ENCODE measurements at places on chromosomes 7 and 10. TPM values are rescaled to one million over a fixed set of nuclear protein-coding genes. Genes with fewer than 3 reads are reported as not detected.
A peak's percentile ranks its signal among the peaks of the same experiment; 100 is the strongest.

DNA sequence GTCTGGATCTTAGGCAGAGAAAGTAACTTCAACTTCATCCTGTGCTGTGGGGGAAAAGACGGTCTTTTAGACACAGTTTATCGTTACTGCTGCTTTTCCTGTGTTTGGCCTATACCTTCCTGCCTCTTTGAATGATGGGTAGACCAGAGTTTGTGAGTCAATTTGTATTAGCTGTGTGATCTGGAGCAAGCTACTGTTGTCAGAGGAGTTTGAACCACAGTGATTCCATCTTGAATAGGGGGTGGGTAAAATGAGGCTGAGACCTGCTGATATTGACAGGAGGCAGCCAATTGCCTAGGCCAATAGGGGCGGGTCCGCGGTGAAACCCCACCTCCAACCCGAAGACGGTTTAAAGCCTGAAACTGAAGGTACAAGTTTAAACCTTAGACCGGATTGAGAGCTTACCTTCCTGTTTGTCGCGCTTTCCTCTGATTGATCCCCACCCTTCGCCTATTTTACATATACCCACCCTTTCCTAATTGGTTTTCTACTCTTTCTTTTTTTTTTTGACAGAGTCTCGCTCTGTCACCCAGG is 35.8 kb upstream of the EIF4H start:
- no peak overlapping the region for H3K27ac ChIP-seq
- DNase-seq, result no peak
- no peaks in the 10 kb centered on the region for H3K36me3 ChIP-seq

GRCh38 chr7:145959981-145960380 is 156.6 kb upstream of the CNTNAP2 start:
- H3K27me3 ChIP-seq, result no peaks in the 10 kb centered on the region
- H3K36me3 ChIP-seq, result no peaks in the 10 kb centered on the region
- H3K27ac ChIP-seq, result no peak overlapping the region
- H3K4me1 ChIP-seq, result no peaks in the 10 kb centered on the region
- no peak overlapping the region for H3K4me3 ChIP-seq
- no peak for DNase-seq

ADAM12 gene
- 13.3 TPM for total RNA-seq

- no peaks in the 10 kb centered on the region for H3K36me3 ChIP-seq
- no peak overlapping the region for H3K27ac ChIP-seq
- no peaks in the 10 kb centered on the region for H3K27me3 ChIP-seq
- no peak for DNase-seq
- H3K4me1 ChIP-seq, result peaks cover 43% of the 10 kb centered on the region
- no peak overlapping the region for H3K4me3 ChIP-seq
Observed at GRCh38 chr7:47670729-47671128, 88.8 kb upstream of the TNS3 start.

- peaks cover 4% of the 10 kb centered on the region for H3K4me1 ChIP-seq
- H3K27ac ChIP-seq, result no peak overlapping the region
- peaks cover 9% of the 10 kb centered on the region for H3K27me3 ChIP-seq
- H3K4me3 ChIP-seq, result no peak overlapping the region
Observed at GRCh38 chr10:131739206-131739605, 161.6 kb upstream of the PPP2R2D start.

- DNase-seq, result no peak
- peaks cover 12% of the 10 kb centered on the region for H3K36me3 ChIP-seq
- peaks cover 20% of the 10 kb centered on the region for H3K4me1 ChIP-seq
Observed at GRCh38 chr10:101485681-101486554, 102.1 kb downstream of the POLL start.

GRCh38 chr7:26538689-26539088 is 247.0 kb downstream of the SNX10 start:
- no peak overlapping the region for H3K4me3 ChIP-seq
- no peak overlapping the region for H3K27ac ChIP-seq
- no peaks in the 10 kb centered on the region for H3K36me3 ChIP-seq

DNA sequence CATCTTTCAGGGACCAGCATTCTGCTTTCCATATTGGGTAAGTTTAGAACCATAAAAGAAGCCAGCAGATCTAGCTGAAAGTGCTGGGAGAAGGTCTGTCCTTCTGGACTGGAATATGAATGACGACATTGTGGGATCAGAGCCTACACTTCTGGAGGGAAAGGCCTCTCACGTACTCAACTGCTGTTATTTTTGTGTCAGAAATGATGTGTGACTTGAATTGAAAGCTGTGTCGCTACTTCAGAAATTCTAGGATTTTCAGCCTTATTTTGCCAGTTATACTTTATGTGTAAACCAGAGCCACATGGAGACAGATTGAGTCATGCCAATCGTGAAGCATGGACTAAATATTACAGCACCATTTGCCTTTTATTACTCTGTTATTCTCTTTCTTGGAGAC is 231.0 kb downstream of the KIAA1217 start:
- H3K4me3 ChIP-seq, result no peak overlapping the region
- peaks cover 60% of the 10 kb centered on the region for H3K36me3 ChIP-seq
- H3K4me1 ChIP-seq, result peaks cover 31% of the 10 kb centered on the region
- H3K27ac ChIP-seq, result no peak overlapping the region
- H3K27me3 ChIP-seq, result no peaks in the 10 kb centered on the region

- H3K36me3 ChIP-seq, result peaks cover 5% of the 10 kb centered on the region
- H3K4me3 ChIP-seq, result no peak overlapping the region
- H3K27me3 ChIP-seq, result no peaks in the 10 kb centered on the region
- H3K4me1 ChIP-seq, result peaks cover 68% of the 10 kb centered on the region
Observed at GRCh38 chr10:79400146-79401004, 45.0 kb downstream of the ZCCHC24 start.

GRCh38 chr7:93890464-93891068 is at the start of gene TFPI2:
TSS of gene TFPI2 (minus strand) at chr7:93890753. CDS start at chr7:93890678, 75 bp downstream.
- H3K27ac ChIP-seq, result peak within 1 kb of the TSS; percentile 68
- peaks cover 17% of the 10 kb centered on the region for H3K4me1 ChIP-seq
- H3K36me3 ChIP-seq, result no peaks in the 10 kb centered on the region
- peak within 1 kb of the TSS; percentile 88 for H3K4me3 ChIP-seq
- DNase-seq, result peak; percentile 36
- peaks cover 24% of the 10 kb centered on the region for H3K27me3 ChIP-seq

DNA sequence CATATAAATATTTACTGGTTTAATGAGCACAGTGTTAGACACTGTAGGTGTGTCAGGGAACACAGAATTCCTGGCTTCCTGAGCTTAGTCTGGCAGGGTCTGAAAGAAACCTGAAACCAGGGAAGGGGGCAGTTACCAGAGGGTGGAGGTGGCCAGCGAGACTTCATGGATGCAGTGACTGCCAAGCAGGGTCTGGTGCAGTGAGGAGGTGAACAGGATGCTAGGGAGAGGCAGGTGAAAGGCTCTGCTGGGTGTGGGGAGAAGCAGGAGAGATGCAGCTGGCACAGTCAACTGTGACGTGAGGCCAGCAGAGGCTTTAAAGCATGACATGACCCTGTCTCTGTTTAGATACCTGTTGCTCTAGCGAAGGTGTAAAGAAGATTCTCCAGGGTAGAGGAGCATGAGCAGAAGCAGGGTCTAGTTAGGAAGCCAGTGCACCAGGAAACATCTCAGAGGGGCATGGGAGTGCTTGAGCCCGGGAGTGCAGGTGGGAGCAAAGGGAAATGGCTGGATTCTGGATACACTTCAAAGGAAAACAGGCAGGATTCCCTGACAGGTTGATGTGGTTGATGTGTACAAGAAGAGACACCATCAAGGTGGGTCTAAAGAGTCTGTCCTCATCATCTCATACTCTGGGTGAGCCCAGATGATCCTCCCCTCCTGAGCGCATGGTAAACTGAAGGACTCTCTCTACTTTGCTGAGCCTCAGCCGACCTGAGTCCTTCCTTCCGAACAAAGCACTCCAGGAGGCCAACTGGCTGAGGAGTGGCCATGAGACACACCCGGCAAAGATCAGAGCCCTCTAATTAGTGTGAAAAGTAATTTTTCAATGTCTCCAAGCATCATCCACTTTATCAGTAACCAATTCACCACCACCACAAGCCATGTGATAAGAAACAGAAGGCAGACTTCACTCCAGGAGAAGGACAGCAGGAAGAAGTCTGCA is 186.8 kb downstream of the COBL start:
- H3K27me3 ChIP-seq, result no peaks in the 10 kb centered on the region
- no peaks in the 10 kb centered on the region for H3K36me3 ChIP-seq
- H3K4me3 ChIP-seq, result no peak overlapping the region

CALY gene
- total RNA-seq, result 2.1 TPM

GUSB gene
- total RNA-seq, result 42.1 TPM

- no peaks in the 10 kb centered on the region for H3K4me1 ChIP-seq
- H3K27me3 ChIP-seq, result no peaks in the 10 kb centered on the region
- no peaks in the 10 kb centered on the region for H3K36me3 ChIP-seq
Observed at GRCh38 chr7:99203092-99203491, 4.8 kb downstream of the KPNA7 start.

- peaks cover 11% of the 10 kb centered on the region for H3K27me3 ChIP-seq
- peak overlapping the region; percentile 59 for H3K27ac ChIP-seq
- no peaks in the 10 kb centered on the region for H3K36me3 ChIP-seq
Observed at GRCh38 chr10:122475591-122476332, 14.4 kb downstream of the HTRA1 start.

SHTN1 gene
- total RNA-seq, result 38.6 TPM

GRCh38 chr10:69389827-69390490 is 26.8 kb downstream of the TACR2 start:
- no peak overlapping the region for H3K27ac ChIP-seq
- peaks cover 31% of the 10 kb centered on the region for H3K36me3 ChIP-seq
- DNase-seq, result no peak
- peaks cover 2% of the 10 kb centered on the region for H3K4me1 ChIP-seq

C7orf57 gene
- not detected for total RNA-seq

PTN gene
- total RNA-seq, result 179 TPM

GRCh38 chr10:593016-593415 is 96.5 kb downstream of the DIP2C start:
- no peak overlapping the region for H3K4me3 ChIP-seq
- H3K36me3 ChIP-seq, result no peaks in the 10 kb centered on the region
- peaks cover 32% of the 10 kb centered on the region for H3K4me1 ChIP-seq
- H3K27me3 ChIP-seq, result no peaks in the 10 kb centered on the region

GRCh38 chr10:58920655-58921003 is 255.8 kb upstream of the PHYHIPL start:
- peaks cover 23% of the 10 kb centered on the region for H3K4me1 ChIP-seq
- no peak for DNase-seq
- no peak overlapping the region for H3K4me3 ChIP-seq
- H3K27me3 ChIP-seq, result no peaks in the 10 kb centered on the region
- no peaks in the 10 kb centered on the region for H3K36me3 ChIP-seq

DNA sequence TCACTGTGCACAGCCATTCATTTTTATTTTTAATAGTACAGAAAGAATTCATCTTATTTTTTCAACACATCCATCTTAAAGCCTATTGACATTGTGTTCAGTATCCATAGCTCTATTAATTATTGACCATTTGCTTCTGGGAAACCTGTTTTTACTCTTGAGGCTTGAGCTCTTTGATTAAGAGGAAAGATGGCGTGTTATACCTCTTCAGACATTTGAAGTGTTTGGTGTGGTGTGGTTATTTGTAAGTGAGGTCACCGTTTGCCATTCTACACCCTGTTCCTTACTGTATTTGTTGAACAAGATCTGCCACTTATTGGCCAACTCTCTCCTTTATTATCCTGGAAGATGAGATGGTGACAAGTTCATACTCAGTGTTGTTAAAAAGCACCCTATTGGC is 18.4 kb downstream of the C7orf57 start:
- peaks cover 5% of the 10 kb centered on the region for H3K4me1 ChIP-seq
- no peak overlapping the region for H3K4me3 ChIP-seq
- peaks cover 2% of the 10 kb centered on the region for H3K36me3 ChIP-seq

- H3K4me3 ChIP-seq, result no peak overlapping the region
- H3K36me3 ChIP-seq, result peaks cover 26% of the 10 kb centered on the region
- H3K27me3 ChIP-seq, result no peaks in the 10 kb centered on the region
- DNase-seq, result no peak
Observed at GRCh38 chr7:155746188-155746587, 66.1 kb downstream of the SHH start.

C7orf33 gene
- total RNA-seq, result not detected

PTPRZ1 gene
- 3.4 TPM for total RNA-seq

EPO gene
- total RNA-seq, result 0.27 TPM

DNA sequence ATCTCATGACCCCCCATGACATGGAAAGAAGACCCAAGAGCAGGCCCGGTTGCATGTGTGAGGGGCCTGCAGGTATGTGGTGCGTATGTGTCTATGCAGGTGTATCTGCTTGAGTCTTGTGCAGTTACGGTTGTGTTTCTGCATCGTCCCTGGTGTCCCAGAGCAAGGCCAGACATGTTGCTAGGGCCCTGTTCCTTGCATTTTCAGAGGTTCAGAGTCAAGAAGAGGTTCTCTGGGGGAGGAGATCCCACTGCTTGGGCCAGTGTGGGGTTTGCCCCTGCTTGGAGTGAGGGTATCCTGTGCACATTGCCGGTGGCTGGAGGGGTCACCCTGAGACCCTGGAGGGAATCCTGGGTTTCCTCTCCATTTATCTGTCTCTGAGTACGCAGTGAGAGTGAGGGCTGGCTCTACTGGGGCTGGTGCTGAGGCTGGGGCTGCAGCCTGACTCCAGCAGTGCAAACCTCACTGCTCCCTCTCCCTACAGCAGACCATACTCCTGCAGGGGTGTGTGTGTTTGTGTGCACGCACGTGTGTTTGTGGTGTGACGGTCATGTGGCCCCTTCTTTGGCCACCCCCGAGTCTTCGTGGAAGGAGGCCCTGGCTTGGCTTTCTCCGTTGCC is 4.1 kb downstream of the TRIM8 start:
- H3K36me3 ChIP-seq, result no peaks in the 10 kb centered on the region
- DNase-seq, result no peak
- peaks cover 56% of the 10 kb centered on the region for H3K4me1 ChIP-seq
- no peaks in the 10 kb centered on the region for H3K27me3 ChIP-seq

LRRD1 gene
- 0.50 TPM for total RNA-seq

- no peak for DNase-seq
- peaks cover 2% of the 10 kb centered on the region for H3K4me1 ChIP-seq
- H3K27ac ChIP-seq, result no peak overlapping the region
- no peak overlapping the region for H3K4me3 ChIP-seq
- H3K27me3 ChIP-seq, result no peaks in the 10 kb centered on the region
Observed at GRCh38 chr7:128880791-128881457, 18.3 kb downstream of the ATP6V1F start.

DNA sequence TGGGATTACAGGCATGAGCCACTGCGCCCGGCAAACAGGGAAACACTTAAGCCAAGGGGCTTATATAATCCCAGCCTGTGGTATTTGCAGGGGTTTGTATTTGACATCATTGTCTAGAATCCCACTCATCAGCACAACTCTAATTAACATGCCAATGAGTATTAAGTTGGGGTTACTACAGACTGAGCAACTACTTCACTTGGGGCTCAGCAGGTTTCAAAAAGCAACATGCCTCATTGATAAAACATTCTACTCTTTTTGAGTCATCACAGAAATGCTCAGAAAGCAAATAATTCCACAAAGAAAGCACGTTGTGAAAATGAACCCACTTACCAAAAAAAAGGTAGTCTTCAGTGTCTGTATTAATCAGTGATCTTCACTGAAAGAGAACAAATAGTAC is 236.9 kb upstream of the CELF2 start:
- no peak overlapping the region for H3K27ac ChIP-seq
- no peaks in the 10 kb centered on the region for H3K27me3 ChIP-seq
- no peak for DNase-seq
- H3K36me3 ChIP-seq, result no peaks in the 10 kb centered on the region

Measured in mesothelial cell of epicardium (in vitro differentiated cells).